ENCODE measurements at places on chromosomes 6 and 20.

- DNase-seq, result peak; percentile 24
These were observed 252.9 kb downstream of the TPBG start for GRCh38 chr6:82616386-82617028.

DNA sequence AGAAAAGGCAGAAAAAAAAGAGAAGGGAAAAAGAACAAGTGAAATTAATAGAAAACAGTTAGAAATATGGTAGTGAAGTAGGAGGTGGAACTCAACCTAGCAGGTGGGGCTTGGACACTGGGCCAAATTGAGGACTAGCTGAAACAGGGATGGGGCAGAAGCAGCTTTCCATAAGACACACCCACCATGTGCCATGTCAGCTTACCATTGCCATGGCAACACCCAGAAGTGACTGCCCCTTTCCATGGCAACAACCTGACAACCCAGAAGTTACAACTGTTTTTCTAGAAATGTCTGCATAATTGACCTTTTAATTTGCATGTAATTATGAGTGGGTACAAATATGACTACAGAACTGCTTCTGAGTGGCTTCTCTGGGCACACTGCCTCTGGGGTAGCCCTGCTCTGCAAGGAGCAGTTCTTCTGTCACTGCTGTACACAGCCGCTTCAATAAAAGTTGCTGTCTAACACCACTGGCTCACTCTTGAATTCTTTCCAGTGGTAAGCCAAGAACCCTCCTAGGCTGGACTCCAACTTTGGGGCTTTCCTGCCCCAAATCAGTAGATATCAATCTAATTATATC lies 35.9 kb upstream of the SLC24A3 start:
- DNase-seq, result no peak

GRCh38 chr20:16555754-16556153 lies 17.5 kb downstream of the KIF16B start:
- DNase-seq, result peak; percentile 32

DNA sequence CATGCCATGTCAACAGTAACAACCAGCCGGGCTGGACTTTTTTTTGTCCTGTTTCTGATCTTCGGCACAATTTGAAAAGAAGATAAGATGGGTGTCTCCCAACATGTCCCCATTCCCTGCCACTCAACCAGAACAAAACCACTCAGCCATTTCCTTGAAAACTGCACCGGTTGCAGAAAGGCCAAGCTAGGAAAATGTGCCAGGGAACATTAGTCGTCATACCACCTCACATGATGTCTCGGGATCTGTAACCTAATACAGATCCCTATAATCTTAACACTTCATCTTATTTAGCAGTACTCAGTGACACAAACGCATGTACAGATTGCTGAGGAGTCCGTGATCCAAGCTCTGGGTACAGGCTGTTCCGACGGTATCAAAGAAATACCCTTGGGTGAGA lies 46.5 kb downstream of the ALDH8A1 start:
- no peak for DNase-seq

GRCh38 chr20:9142809-9143208 lies 73.9 kb downstream of the PLCB4 start:
- DNase-seq, result no peak

- DNase-seq, result no peak
These were observed 811.2 kb downstream of the MAFB start for GRCh38 chr20:39877788-39878187.

DNA sequence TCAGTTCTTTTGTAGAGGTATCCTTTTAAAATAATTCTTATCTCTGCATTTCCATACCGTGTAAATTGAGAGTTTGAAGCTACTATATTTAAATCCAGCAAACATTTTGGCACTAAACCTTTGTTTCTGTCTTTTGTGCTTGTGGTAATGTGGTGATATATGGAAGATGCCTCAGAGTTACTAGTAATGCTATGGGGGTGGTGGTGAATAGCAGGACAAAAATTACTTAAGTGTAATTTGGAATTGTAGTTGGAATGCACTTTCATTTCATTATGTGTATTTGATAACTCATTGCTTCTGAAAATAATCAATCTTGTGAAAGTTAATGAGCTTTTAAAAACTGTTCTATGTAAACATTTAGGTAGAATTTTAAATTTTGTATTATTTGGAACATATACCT lies 404.5 kb downstream of the PHF3 start:
- peak; percentile 19 for DNase-seq

Data from fibroblast of skin of scalp (primary cell).